ENCODE measurements at places on chromosomes 3 and 15.

DNA sequence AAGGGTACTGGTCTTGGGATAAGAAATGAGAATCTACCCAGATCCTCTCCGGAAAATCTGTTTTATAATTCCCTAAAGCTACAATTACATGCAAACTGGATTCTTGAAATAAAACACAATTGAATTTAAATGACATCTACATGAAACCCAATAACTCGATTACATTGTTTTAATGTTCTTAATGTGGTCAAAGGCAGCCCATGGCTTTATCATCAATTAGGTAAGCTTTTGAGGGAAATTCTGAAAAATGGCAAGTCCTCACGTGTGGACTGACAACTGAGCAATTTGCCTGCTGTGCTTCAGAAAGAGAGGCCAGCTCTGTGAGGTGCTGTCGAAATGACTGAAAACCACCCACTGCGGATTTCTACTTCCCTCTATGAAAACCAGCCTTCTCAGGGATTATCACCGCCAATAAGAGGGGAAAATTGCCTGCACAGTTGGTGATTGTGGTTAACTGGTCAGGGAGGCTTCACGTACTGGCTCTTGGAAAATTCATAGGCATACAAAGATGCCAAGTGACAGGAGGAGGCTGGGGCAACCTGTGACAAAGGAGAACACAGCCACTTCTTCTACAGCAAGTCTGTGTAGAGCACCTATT, 200.8 kb upstream of the SLCO3A1 start:
- peak; percentile 48 for DNase-seq

DNA sequence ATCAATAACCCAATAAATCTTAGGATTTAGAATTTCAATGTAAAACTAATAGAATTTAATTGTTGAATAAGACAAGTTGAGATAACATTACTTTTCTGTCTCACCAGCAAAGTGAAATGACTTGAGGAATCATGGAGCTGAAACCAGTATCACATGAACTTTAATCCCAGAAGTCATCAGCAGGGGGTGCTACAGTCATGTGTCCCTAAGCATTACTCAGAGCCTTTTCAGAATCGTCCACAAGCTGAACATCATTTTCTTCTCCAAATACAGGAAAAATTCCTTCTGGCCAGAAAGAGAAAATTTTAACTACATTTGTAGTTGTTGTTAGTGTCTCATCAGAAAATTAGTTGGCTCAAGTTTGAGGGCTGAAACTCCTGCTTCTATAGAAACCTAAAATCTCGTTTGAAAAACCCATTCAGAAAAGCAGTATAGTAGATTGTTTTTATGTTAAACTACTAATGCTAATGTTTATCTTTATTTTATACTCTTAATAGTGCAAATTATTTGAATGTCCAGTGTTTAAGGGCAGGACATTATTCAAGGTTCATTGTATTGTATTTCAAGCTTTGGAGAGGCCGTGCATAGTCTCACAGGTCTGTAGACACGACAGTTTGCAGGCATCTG, 384.1 kb downstream of the PLOD2 start:
- DNase-seq: peak; percentile 17

- DNase-seq: no peak
These were observed 87.2 kb upstream of the TPRG1 start for GRCh38 chr3:189084620-189085019.

GRCh38 chr3:68893600-68894239, 38.6 kb downstream of the TAFA4 start:
- peak; percentile 3 for DNase-seq

GRCh38 chr3:195194559-195195206, 76.3 kb downstream of the XXYLT1 start:
- no peak for DNase-seq

- no peak for DNase-seq
These were observed 122.8 kb upstream of the ABHD17C start for GRCh38 chr15:80572337-80572736.

DNA sequence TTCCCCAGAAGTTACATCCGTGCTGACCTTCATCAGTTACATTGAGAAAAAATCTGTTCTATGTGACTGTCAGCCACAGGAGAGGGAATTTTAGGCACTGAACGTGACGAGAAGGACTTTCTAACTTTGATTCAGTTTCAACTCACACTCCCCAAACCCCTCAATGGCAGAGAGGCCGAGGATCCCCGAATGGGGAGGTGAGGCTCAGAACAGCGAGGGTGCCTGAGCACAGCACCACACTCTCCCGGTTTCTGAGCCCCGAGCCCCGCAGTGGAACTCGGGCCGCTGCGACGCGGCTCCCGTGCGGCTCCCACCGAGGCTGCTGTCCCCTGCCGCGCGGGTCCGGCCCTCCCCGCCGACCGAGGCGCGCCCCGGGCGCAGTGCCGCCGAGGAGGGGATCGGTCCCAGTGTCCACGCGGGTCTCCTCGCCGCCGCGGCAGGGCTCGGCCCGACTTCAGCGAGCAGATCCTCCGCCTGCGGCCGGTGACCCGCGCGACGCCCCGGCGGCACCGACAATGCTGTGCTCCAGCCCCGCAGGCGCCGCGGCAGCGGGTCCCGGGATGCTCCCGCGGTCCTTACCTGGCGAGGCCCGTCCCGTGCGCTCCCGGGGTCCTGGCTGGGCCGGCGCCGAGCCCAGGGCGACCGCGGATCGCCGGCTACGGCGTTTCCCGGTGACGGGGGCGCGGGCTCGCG, 439 bp downstream of the CTXND1 start:
- no peak for DNase-seq

GRCh38 chr3:155805204-155805801, 775 bp downstream of the C3orf33 start:
- DNase-seq: peak; percentile 38

- no peak for DNase-seq
These were observed 2.0 kb upstream of the GALK2 start for GRCh38 chr15:49168016-49168415.

- no peak for DNase-seq
These were observed 469.3 kb upstream of the CDIN1 start for GRCh38 chr15:36109943-36110658.

DNA sequence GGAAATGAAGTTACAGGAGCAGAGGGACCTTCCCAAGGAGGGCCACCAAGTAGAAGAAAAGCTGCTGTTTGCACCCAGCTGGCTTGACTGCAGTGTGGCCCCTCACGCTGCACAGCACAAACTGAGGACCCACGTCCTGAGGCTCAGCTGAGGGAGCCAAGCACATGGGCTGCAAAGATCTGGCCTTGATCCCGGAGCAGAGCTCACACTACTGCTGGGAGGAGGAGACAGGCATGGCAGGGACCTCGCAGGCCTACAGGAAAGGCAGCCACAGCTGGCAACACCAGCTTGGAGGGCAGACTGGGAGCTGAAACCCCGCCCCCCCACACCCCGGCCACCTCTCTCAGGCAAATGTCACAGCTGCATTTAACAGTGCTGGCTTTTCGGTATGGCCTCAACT, 39.7 kb downstream of the KLHL25 start:
- no peak for DNase-seq

DNA sequence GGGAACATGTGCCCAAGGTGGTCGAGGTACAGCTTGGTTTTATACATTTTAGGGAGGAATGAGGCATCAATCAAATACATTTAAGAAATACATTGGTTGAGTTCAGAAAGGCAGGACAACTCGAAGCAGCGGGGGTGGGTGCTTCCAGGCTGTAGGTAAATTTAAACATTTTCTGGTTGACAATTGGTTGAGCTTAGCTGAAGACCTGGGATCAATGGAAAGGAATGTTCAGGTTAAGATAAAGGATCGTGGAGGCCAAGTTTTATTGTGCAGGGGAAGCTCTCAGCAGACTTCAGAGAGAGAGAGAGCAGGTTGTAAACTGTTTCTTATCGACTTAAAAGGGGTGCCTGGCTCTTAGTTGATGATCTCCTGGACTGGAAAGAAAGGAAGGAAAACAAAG, 11.3 kb downstream of the CPN2 start:
- DNase-seq: no peak

DNA sequence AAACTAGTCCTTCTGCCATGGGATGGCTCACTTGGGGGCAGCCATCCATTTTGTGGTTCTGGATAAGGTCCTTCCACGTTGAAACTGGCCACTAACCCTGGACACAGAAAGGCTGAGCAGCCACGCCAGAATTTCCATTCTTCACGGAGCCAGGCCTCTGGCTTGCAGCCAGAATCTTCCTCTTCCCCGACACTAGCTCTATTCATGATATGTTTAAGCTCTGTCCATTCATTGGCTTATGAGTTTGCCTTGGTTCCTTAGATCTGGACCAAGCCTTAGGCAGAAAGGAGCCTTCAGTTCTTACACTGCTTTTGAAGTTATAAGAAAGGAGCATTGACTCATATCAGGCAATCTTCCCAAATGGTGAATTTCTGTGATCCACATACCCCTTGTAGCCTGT, 288.4 kb upstream of the GOLGA6L4 start:
- no peak for DNase-seq

GRCh38 chr3:87462228-87462627, 185.8 kb upstream of the POU1F1 start:
- no peak for DNase-seq

GRCh38 chr3:120693439-120694171, 11.6 kb upstream of the HGD start:
- DNase-seq: no peak

DNA sequence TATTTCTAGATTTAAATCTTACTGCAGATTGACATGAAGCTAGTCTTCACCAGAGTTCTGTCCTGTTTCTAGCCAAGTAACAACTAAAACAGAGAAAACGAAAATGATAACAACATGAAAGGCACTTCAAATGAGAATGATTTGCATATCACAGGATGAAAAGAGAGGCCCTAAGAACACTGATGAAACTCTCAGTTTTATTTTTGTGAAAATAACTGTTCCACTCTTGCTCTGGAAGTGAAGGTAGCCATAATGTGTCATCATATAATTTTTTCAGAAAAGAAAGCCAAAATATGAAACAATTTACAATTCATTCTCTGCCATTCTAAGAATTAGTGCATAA, 274.4 kb downstream of the ADAMTSL3 start:
- no peak for DNase-seq

Data from HL-60 (cell line).